ENCODE measurements at places on chromosomes 1 and 21.

DNA sequence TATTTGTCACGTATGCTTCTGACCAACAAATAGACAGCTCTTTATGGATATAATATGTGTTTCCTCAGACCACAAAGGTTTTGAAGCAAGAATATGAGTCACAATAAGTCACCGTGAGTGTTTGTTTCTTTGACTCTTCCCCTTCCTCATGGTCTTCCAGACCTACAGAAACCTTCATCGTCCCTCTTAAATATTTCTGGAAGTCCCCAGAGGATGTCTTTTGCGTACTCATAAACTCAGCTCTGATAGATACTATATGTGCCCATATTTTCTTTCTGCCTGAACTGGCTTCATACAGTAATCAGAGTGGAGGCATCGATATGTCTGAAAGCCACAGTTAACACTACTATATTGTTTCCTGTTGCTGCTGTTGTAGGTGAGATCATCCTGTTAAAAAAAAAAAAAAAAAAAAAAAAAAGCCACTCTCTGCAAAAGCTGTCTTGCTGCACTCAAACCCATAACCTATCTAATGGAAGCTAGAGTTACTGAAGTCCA, 38.4 kb downstream of the ADAMTS1 start:
- no peak for DNase-seq

GRCh38 chr1:212797681-212798080, 6.0 kb downstream of the TATDN3 start:
- no peak for DNase-seq

- DNase-seq = no peak
Measured at GRCh38 chr1:234398849-234399381, 25.7 kb downstream of the COA6 start.

GRCh38 chr1:101187297-101187696, 49.5 kb upstream of the S1PR1 start:
- DNase-seq = no peak

DNA sequence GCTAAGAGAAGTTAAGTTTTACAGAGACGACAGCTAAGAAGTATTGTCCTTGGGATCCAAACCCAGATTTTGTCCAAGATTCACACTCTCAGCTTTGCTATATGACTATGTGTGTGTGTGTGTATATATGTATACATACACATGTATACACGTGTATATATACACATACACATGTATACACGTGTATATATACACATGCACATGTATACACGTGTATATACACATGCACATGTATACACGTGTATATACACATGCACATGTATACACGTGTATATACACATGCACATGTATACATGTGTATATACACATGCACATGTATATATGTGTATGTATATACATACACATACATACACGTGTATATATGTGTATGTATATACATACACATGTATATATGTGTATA, 3.9 kb upstream of the CACHD1 start:
- DNase-seq = no peak

Measured in stimulated activated CD8-positive, alpha-beta memory T cell treated with anti-CD3 and anti-CD28 coated beads, Interleukin-15, amount 100 ng/mL, for 4 hours (primary cell).